Osteocyte (in vitro differentiated cells): ENCODE measurements at places on chromosomes 5 and 9. TPM values are rescaled to one million over a fixed set of nuclear protein-coding genes. Genes with fewer than 3 reads are reported as not detected.
A peak's percentile ranks its signal among the peaks of the same experiment; 100 is the strongest.

GRIA1 gene
- 48.1 and 48.8 TPM in 2 replicates for total RNA-seq

GRCh38 chr9:126704157-126704891, 90.6 kb downstream of the LMX1B start:
- DNase-seq: peak; percentile 65

DNA sequence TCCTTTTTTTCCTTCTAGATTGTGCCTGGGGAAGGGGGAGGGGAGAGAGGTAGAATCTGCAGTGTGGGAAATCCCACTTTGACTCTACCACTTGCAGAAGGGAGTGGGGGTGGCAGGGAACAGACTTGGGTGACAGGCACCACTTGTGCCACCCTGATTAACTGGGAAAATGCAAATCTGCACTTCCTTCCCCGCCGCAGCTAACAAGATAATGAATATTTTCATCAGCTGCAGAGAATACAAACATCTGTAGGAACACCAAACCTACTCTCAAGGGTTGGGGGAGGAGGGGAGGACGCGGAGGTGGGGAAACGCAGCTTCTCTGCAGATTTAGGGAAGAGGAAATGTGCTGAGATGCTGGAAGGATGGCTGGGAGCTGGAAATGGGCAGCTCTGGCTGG, 73.5 kb downstream of the TRIM32 start:
- no peak for DNase-seq

DNA sequence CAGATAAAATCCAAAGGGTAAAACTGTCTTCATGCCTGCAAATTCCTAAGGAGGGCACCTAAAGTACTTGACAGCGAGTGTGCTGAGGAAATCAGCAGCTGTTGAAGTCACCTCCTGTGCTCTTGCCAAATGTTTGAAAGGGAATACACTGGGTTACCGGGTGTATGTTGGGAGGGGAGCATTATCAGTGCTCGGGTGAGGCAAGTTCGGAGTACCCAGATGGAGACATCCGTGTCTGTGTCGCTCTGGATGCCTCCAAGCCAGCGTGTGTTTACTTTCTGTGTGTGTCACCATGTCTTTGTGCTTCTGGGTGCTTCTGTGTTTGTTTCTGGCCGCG, 727 bp upstream of the ADRB2 start:
- no peak for DNase-seq

GRCh38 chr5:93915142-93915553, 173.7 kb upstream of the POU5F2 start:
- DNase-seq: no peak

DNA sequence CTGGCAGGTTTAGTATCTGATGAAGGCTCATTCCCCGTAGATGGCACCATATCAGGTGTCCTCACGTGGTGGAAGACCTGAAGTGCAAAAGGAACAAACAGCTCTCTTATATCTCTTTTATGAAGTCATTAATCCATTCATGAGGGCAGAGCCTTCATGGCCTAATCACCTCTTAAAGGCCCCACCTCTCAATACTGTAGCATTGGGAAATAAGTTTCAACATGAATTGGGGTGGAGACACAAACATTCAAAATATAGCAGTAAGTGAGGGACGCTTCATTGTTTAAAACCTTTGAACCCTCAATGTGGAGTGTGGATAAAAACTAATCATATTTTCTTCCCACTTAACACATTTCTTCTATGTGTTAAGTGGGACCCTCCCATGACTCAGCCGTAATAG, 489.4 kb upstream of the WWC1 start:
- no peak for DNase-seq

DNA sequence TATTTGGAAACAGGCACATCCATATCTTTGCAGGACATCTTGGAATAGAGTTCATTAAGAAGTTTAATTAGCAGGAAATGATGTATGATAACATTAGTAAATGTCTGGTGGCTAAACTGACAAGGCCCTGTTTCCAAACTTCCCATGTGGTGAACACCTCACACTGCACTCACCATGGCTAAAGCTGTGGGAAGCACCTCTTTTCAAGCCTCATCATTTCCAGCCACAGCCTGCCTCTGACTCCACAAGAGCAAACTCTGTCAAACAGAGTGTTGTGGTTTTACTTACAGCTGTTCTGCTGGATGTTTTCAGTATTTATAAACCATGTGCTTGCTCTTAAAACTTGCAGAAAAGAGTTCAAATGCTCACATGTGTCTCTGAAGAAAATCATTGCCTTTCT, 14.9 kb upstream of the NDUFB6 start:
- DNase-seq: no peak

GRCh38 chr5:7878381-7878873, 9.5 kb downstream of the MTRR start:
- DNase-seq: no peak

DNA sequence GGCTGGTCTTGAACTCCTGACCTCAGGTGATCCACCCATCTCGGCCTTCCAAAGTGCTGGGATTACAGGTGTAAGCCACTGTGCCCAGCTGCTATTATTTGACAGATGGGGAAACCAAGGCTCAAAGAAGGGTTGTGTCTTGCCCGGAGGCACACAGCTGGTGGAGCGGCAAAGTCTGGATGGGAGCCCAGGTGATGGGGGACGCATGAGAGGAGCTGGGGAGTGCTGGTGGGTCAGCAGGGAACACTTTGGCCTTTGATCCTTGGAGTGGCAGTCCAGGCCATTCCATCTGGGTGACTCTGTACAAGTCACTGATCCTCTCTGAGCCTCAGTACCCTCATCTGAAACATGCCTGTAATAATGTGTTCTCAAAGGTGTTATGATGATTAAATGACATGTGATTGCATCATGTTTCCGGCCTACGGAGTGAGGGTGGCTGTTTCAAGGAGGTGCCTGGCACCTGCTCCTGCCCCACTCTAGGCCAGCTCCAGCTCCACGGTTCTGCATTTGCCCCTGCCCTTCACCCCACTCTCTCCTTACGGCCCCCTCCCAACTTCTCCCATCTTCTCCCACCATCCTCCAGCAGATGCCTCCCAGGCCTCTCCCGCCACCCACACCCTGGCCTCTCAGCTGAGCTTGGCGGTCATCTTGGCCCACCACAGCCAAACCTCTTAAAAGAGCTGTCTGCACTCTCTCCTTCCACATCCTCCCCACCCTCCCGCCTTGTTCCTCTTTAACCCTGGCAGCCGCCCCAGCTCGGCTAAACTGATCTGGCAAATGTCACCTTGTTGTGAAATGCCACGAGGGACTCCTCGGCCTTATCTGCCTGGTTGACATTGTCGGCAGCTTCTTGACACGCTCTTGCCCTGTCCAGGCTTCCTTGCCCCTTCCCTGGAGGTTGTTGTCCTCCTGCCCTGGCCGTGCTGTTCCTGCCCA, 5.5 kb upstream of the DBN1 start:
- no peak for DNase-seq

DNA sequence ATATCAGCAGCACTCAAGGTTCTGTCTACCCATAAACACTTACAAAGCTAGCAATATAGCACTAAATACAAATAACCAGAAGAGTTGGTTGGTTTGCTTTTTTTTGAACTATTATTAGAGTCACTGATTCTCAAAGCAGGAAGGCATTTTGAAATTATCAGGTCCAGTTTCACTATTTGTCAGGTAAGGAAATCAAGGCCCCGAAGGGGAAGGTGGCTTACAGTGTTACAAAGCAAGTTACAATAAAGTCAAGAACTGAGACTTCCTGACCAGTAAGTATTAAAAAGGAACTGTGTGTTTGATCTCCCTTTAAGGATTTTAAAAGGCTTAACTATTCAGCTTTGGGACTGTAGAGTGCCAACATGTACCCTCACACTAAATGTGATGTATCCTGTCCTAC, 10.8 kb downstream of the C5orf15 start:
- no peak for DNase-seq

DNA sequence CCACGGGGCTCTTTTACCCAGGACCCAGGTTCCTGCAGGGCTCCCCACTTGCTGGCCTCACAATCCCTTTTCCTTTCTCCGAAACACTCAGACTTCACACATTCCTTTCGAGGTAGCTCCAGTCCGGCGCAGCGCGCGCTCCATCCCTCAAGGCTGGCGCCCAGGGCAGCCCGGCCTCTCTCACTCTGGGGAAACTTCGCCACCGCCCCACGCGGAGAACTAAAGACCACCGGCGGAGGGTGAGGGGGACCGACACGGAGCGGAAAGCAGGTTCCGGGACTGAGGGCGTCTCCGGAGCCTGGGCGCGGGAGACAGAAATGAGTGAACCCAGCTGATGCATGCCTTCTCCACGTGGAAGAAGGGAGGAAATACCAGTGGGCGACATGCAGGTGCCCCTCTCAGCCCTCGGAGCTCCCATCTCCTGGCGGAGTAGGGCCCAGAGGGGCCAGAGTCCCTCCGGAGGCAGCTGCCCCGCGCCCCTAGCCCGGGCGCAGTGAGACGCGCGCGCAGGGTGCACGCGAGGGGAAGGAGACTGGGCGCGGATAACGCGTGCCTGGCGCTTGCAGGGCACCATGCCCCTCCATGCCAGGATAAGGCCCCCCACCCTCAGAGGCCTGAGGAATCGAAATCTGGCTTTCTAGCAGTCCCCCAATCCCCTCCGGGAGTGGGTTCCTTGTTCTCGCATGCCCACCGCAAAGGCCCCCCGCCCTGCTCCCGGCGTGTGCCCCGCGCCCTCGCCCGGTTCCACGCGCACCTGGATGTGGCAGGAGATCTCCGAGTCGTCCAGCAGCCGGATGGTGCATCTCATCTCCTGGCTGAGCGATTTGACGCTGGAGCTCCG, 650 bp downstream of the FRMD3 start:
- DNase-seq: peak; percentile 85

GRCh38 chr5:175836737-175837136, 34.6 kb upstream of the CPLX2 start:
- DNase-seq: no peak

GRCh38 chr5:72209147-72210115, 102.2 kb downstream of the MAP1B start:
- no peak for DNase-seq

GRCh38 chr5:134041570-134042411, 37.0 kb upstream of the VDAC1 start:
- DNase-seq: no peak

GRCh38 chr9:112914524-112914923, 23.8 kb upstream of the SLC46A2 start:
- no peak for DNase-seq

DNA sequence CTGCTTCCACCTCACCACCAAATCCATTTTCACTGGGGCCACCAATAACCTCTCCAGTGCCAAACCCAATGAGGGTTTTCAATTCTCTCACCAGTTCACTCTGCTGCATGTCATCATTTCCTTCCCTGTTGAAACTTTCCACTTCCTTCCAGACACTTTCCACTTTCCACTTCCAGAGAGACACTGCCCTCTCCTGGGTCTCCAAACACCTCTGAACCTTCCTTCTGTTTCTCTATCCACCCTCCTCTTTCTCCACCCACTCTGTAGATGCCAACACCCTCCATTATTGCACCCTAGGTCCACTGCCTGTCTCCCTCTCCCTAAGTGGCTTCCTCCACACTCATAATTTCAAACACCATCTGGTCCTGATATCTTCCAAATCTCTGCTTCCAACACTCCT, 39.6 kb downstream of the PDE6A start:
- no peak for DNase-seq

- DNase-seq: no peak
Measured at GRCh38 chr5:28542987-28543386, 1504.6 kb upstream of the CDH9 start.
